ENCODE measurements at places on chromosomes 2 and 18.

- no peak for DNase-seq
Observed at GRCh38 chr18:8754995-8755960, 49.9 kb downstream of the MTCL1 start.

DNA sequence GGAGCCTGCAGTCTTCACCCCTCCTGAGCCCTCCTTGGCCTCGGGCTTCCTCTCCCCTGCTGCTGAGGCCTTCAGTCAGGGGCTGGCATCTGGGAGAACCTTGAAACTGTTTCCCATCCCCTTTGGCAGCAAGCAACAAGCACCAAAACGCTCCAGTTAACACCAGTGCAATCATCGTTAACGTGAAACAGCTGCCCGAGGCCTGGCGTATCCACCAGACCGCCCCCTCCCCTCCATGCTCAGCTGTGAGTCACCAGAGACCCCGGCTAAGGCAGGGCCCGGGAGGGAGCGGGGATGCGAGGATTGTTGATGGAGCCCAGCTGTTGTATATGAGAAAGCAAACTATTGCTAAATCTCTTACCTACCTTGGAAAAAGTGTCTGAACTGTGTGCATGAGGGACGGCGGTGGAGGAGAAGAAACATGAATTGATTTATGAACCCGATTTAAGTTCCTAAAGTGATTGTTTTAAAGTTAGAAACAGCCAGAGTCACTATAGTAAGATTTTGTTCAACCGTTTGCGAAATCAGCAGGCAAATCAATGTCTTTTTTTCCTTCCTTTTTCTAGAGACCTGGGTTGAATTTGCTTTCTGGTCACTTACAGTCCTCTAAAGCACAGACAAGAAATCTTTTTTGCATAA, 5.2 kb downstream of the ZFP36L2 start:
- DNase-seq, result no peak

GRCh38 chr2:26521054-26521912, 43.4 kb upstream of the OTOF start:
- no peak for DNase-seq

DNA sequence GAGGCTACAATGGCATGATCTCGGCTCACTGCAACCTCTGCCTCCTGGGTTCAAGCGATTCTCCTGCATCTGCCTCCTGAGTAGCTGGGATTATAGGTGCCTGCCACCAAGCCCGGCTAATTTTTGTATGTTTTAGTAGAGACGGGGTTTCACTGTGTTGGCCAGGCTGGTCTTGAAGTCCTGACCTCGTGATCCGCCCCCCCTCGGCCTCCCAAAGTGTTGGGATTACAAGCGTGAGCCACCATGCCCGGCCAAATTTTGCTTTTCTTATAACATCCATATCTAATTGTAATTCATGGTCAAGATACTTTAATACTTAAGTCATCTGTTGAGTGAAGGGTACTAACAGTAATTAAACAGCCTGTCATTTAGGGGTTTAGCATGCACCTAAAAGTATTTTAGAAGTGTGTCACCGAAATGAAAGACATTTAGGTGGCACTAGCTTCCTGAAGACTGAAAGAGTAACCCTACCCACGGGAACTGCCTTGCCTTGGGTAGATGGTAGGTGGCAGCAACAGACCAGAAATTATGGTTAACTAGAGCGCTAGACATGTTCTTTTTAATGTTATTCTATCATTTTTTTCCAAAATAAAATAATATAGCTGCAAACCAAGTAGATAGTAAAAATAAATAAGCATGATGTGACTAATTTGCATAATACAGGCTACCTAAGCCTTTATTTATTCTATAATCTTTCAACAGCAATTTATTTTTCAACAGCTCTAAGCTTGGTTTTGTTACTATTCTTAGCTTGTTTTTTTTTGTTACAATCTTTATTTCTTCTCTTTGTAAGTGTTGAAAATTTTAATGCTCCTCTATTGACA, 8.6 kb upstream of the ACYP2 start:
- no peak for DNase-seq

DNA sequence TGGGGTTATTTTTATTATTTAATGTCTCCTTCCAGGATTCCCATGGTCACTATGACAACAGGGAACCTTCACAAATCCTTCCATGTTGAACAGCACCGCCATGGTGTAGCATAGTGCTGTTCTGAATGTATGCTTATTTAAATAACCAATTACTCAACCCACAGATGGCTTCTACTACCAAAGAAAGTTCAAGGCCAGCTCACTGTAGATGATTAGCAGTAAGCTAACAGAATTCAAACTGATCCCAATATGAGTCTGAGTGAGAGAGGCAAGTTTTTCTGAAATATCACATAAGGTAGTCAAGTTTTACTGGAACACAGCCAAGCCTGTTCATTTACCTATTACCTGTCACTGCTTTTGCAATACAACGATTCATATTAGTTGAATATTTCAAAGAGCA, 51.2 kb downstream of the CLASP1 start:
- no peak for DNase-seq

GRCh38 chr18:24470805-24471204, 10.4 kb downstream of the HRH4 start:
- DNase-seq, result no peak

- no peak for DNase-seq
Observed at GRCh38 chr2:100819370-100820272, at the start of gene NPAS2. NPAS2 (plus strand) TSS chr2:100820139; CDS start chr2:100904755, 84,616 bp downstream.

DNA sequence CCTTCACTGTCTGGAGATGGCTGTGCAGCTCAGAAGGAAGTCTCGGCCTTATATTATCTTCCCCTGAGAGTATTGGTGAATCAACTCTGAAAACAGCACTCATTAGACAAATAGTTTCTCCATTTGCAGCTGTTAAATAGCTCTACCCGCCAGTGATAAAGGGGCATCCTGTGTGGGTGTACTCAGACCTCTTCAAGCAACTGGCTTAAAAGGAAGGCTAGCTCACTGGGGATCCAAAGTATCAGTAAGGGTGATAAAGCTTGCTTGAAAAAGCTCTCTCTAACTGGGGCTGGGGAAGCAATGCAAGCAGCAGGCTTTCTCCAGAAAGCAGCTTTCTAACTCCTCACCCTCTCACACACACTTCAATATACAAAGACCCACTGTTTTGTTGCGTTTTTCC, 64.9 kb upstream of the PSMD14 start:
- no peak for DNase-seq

DNA sequence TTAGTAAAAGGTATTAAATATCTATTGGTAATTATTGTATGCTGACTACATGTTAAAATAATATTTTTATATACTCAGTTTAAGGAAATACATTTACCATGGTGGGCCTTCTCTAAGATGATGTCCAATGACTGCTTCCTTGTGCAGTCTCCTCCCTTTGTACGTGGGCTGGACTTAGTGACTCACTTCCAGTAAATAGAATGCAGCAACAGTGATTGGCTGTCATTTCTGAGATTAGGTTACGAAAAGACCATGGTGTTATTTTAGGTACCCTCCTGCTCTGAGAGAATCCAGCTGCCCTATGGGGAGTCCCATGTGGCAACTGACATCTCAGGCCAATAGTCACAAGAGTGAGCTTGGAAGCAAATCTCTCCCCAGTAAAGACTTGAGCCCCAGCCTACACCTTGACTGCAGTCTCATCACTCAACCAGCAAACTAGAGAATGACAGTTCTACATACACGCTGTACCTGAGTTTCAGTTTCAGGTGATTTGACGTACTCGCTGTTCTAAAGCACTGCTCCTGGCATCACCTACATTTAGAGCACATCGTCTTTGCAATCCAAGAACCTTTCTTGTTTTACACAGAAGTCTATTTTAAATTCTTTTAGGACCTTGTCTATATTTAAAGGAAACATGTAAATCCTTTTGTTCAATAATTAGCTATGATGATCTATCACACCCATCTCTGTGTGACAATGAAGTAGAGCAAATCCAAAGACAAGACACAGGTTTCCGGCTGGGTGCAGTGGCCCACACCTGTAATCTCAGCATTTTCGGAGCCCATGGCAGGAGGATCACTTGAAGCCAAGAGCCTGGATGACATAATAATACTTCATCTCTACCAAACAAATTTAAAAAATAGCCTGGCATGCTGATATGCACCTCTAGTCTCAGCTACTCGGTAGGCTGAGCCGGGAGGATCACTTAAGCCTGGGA, 87.2 kb downstream of the COBLL1 start:
- DNase-seq, result no peak

DNA sequence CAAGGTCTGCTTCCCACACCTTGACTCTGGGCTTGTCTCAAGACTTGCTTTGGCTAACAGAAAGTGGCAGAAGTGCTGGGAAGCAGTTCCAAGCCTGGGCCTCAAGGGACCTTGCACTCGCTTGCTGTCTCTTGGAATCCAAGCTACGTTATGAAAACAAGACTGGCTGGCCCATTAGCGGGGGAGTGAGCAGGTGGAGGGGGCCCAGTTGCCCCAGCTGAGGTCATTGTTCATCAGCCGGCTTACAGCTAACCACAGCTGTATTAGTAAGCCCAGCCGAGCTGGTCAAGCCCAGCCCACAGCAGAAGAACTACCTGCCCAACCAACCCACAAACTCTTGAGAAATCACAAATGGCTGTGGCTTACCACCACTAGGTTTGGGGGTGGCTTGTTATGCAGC, 63.1 kb downstream of the MARCO start:
- DNase-seq, result no peak

GRCh38 chr2:26469092-26469710, 8.7 kb downstream of the OTOF start:
- DNase-seq, result no peak

DNA sequence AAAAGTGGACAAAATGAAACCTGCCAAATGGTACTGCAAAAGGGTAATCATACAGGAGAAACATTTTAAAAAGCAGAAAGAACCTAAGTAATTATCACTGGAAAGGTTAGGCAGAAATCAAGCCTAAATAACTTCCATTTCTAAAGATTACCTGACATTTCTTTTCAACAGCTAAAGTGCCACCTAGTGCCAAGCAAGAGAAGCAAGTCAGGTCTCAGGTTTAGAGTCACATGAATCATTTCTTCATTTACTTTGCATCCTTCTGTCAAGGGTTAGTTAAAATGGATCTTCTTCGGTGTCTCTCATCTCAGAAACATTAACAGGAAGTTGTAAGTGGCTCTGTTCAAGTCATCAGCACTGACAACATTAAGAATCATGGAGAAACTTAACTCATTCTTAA, 90.3 kb downstream of the AKAIN1 start:
- no peak for DNase-seq

DNA sequence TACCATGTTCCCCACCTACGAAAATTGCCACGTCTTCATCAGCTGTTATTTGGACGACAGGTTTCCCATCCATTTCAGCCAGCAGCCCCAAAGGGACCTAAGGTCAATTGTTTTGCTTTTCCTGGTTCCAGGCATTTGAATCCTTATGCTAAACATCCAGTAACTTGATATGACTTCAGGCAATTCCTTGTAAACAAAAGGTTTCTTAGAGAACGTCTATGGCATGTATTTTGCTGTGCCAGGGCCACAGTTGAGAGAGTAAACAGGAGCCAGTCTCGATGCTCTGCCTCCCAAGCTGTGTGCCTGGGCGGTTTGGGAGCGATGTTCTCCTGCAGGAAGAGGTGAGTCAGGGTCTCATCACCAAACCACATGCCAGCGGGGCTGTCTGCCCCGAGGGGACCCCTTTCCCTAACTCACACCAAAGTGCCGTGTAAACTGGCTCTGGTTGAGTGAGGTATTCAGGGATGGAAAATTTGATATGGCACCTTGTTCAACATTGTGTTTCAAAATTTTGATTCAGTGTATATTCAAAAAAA, 12.9 kb upstream of the MC5R start:
- no peak for DNase-seq

GRCh38 chr2:223019987-223020717, 31.8 kb upstream of the KCNE4 start:
- DNase-seq, result no peak

GRCh38 chr18:35971661-35972196, 750 bp upstream of the RMP24 start:
- DNase-seq, result no peak

- DNase-seq, result no peak
Observed at GRCh38 chr2:51149725-51150124, 117.8 kb upstream of the NRXN1 start.

DNA sequence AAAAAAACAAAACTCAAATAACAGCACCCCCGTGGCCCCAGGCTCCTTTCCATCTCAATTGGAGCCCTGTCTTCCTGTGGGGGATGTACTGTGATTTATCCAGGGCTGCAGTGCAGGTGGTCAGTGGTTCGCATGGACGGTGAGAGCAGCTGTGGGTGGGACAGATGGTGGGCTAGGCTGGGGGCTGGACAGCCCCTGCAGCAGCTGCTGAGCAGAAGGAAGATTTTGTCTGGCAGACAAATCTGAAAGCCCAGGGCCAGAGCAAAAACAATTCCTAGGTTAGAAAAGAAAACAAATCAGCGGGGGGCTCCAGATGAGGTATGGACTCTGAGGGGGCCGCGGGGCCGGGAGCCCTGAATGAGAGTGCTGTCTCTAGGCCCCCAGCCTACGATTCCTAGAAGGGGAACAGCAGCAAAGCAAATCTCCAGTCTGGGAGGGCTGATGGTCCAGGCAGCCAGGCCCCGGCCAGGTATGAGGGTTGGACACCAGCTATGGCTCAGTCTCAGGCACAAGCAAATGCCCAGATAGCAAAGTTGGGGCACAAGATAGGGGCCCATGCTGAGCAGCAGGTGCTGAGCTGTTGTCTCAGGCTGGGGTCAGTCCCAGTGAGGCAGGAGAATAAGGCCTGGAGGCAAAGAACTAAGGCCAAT, 45.4 kb downstream of the SOWAHC start:
- DNase-seq, result no peak

GRCh38 chr2:44777036-44777435, 164.5 kb upstream of the SIX3 start:
- DNase-seq, result no peak

GRCh38 chr2:28809927-28810326, 707 bp upstream of the SPDYA start:
- DNase-seq, result no peak

DNA sequence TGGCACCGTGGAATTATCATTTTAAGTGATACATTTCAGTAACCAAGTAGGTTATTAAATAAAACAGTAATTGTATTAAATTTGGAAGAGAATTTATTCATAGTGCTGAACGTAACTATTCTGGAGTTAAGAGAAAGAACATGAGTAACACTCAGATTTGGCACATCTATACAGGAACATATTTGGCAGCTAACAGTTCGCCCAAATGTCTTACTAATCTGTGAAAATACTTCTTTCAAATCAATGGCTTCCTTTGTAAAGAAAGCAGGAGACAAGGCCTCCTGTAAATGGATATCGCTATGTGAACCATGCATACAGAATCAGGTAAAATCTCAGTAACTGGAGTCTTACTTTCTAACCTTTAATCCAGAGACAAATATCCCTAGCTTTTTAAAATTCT, 64.4 kb downstream of the ZNF516 start:
- no peak for DNase-seq

DNA sequence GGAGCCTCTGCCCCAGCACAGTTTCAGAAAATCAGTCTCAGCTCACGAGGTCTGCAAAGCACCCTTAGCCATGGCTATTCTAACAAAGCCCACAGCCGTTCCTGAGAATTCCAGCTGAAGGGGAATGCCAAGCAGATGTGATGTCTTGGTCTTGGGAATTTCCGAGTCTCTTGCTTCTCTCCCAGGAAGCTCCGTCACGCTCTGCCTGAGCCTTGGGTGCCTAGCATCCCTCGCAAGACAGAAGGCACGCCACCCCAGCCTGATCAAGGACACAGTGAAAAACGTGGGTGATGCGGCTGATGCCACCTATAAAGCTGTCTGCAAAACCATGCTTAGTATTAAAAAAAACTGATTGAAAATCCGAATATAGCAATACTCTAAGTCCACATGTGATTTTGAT, 254.6 kb downstream of the SH3BP4 start:
- no peak for DNase-seq

- no peak for DNase-seq
Observed at GRCh38 chr2:17805717-17806363, 10.4 kb upstream of the MSGN1 start.

GRCh38 chr18:5415031-5415430, 119.5 kb upstream of the ZBTB14 start:
- no peak for DNase-seq
